Esophagus squamous epithelium (tissue), 5 donors: ENCODE measurements at places on chromosomes 6 and 20.

DNA sequence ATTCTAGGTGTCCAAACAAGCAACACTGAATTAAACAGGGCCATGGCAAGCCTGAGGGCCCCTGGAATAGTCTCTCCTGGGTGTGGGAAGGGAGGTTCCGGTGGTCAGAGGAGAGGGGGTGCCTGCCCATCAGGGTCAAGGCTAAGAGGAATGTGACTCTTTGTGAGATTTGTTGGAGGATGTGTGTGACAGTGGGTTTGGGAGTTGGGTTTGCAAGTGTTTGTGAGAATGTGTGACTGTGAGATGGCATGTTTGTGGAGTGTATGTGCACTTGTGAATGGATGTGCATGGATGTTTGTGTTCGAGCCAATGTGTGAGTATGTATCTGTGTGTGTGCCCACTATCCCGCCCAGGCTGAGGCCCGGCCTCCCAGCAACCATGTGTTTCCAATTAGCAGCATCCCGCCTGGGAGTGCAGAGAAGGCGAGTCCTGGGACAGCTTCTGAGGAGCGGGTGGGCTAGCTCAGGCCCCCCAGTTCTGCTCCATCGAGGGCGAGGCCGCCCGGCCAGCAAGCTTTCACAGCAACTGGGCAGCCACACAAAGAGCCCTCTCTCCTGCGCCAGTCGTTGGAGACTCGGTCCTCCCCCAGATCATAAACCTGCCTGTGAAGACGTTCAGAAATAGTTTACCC is 12.6 kb downstream of the FOXC1 start:
- DNase-seq, result no peak

GRCh38 chr6:17081273-17081672 is 20.6 kb upstream of the STMND1 start:
- no peak for DNase-seq

DNA sequence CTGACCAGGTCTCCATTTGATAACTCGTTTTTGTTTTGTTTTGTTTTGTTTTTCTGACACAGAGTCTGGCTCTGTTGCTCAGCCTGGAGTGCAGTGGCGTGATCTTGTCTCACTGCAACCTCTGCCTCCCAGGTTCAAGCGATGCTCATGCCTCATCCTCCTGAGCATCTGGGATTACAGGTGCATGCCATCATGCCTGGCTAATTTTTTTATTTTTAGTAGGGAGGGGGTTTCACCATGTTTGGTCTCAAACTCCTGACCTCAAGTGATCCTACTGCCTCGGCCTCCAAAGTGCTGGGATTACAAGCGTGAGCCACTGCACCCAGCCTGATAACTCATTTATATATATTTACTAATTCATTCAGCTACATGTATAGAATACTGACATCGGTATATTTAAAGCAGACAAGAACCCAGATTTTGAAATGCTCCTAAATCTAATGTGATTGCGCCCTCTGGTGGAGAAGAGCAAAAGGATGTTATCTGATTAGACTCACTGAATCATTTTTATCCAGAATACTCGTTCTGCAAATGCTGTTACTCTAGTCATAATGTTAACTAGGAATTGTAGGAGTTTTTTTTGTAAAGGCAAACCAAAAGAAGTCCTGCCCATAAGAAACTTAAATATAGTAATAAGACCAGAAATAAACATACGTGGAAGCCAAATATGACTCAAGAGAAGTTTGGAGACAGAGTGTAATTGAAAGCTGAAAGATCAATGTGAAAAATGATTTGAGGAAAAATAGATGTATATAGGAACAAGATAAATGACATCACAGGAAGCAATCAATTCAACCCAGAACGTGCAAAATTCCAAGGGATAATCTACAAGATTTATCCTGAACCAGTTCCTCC is 5.3 kb upstream of the COL12A1 start:
- no peak for DNase-seq

GRCh38 chr6:108699290-108700041 is 138.7 kb downstream of the FOXO3 start:
- no peak for DNase-seq

GRCh38 chr6:37535759-37536490 is 36.2 kb upstream of the CCDC167 start:
- DNase-seq, result no peak

DNA sequence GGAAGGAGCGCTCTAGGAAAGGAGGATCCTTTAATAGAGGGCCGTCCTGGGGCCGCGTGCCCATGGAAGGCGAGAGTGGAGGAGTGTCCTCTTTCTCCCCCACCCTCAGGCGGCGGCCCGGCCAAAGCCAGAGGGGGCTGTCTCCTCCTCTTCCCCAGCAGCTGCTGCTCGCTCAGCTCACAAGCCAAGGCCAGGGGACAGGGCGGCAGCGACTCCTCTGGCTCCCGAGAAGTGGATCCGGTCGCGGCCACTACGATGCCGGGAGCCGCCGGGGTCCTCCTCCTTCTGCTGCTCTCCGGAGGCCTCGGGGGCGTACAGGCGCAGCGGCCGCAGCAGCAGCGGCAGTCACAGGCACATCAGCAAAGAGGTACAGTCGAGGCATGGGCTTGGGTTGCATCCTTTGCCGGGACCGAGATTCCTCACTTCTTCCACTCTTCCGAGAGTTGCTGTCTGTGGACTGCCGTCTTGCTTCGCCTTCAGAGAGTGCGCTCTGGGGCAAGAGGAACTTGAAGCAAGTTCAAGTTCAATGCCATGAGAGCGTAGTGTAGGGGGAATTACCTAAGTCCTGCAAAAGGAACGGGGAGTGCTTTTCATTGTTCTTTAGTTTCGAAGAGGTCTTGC is at the start of gene LAMA2:
LAMA2 (plus strand) TSS at position 148 of the 621 bp plus-strand sequence; CDS start at position 256, 108 bp downstream.
- DNase-seq, result no peak

DNA sequence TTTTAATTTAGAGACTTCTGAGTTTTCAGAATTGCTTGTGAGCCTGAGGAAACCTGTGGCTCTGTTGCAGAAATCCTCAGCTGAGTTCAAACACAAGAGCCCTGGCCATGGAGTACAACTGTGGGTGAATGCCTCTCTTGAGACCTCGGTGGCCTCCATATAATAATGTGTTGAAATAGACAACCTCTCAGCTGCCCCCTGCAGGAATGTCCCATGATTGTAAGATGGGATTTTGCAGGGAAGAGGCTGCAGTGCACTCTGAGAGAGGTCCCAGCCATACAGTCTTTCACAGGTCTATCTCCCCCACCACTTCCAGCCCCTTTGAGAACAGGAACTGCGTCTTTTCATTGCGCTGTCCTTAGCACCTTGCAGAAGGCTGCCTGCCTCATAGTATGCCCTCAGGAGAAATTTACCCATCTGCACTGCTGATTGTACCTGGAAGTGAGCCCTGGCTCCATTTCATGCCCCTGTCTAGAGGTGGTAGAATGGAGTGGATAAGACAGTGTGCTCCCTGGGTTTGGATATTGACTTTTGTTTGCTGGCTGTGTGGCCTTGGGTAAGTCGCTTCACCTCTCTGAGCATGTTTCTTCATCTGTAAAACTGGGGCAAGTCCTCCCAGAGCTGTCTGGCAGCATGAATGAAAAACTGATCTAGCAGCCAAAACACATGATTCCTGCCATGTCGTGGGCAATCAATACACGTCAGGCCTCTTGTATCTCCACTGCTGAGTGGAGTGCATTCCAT is 16.8 kb upstream of the CDH22 start:
- DNase-seq, result no peak

DNA sequence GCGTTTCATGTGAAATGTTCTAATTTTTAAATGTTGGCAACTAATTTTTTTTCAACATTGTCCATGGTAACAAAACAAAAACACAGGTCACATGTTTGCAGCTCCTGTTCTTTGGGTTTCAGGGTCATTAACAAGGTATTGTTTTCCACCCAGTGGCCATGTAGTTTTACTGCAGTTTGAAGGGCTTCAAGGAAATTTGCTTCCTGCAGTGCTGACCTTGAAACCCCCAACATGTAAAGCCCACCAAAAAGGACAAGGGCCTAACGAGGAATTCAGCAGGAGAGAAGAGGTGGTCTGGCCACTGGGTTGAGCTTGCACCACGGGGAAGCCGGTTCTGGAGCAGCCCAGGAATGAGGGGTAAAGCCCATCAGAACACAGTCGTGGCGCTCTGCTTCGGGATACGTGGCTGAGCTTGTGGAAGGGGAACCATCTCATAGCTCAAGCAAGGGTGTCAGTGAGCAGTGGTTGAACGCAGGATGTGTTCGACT is 13.9 kb upstream of the KLHL31 start:
- no peak for DNase-seq

GRCh38 chr20:61580958-61581824 is 329.1 kb downstream of the CDH4 start:
- no peak for DNase-seq

GRCh38 chr6:16956361-16956760 is 145.5 kb upstream of the STMND1 start:
- DNase-seq, result no peak

GRCh38 chr6:33768644-33769120 is 20.2 kb downstream of the LEMD2 start:
- DNase-seq, result no peak

DNA sequence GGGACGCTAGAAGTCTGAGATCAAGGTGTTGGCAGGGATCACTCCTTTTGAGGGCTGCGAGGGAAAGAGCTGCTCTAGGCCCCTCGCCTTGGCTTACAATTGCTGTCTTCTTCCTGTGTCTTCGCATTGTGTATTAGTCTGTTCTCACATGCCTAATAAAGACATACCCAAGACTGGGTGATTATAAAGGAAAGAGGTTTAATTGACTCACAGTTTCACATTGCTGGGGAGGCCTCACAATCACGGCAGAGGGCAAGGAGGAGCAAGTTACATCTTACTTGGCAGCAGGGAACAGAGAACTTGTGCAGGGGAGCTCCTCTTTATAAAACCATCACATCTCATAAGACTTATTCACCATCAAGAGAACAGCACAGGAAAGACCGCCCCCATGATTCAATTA is 102.5 kb upstream of the ASF1A start:
- DNase-seq, result no peak

DNA sequence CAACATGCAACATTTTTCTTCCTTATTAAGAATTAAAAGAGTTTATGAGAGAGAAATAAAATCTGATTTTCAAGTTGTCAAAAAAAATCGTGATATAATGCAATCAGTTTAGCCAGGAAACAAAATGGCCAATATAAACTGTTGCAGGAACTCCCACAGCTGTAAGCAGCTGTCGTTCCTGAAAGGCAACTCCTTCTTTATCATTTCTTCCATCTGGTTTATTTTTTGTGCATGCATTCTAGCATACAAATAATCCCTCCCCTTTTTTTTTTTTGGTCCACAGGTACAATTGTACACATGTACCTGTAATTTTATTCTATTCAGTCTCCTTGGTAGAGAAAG is 19.7 kb downstream of the TRAF3IP2 start:
- DNase-seq, result no peak

DNA sequence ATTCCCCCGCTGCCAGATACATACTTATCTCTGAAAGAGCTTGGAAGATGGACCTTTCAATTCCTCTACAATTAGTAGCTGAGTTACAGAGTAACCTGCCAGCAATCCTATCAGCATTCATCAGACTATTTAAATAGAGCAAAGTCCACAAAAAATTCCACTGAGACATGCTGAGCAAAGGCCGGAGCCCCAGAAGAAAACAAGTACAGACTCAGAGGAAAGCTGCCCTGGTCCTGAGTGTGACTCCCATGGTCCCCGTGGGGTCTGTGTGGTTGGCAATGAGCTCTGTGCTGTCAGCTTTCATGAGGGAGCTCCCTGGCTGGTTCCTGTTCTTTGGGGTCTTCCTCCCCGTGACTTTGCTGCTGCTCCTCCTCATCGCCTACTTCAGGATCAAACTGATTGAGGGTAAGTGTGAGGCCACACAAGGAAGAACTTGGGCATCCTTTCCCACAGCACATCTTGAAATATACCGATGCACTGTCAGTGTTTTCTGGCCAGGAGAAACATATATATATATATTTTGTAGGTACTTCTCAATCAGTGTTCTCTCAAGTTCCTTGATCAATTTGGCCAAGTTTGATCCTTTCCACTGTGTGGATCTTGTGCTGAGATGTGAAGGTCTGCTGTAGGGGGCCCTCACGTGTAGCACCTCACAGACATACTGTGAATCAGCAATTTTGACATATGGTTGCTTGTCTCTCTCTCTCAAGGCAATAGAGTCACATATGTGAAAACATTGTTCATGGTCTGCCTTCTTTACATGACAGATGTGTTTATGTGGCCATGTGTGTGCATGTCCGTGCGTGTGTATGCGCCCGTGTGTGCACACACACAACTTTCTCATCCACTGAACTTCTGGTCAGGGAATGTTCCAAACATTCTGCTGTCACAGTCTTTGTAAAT is at the start of gene SMLR1:
SMLR1 (plus strand) TSS at position 160 of the 903 bp plus-strand sequence; CDS start at position 168, 8 bp downstream.
- DNase-seq, result no peak

GRCh38 chr6:10793695-10794094 is 44.6 kb downstream of the MAK start:
- DNase-seq, result no peak

DNA sequence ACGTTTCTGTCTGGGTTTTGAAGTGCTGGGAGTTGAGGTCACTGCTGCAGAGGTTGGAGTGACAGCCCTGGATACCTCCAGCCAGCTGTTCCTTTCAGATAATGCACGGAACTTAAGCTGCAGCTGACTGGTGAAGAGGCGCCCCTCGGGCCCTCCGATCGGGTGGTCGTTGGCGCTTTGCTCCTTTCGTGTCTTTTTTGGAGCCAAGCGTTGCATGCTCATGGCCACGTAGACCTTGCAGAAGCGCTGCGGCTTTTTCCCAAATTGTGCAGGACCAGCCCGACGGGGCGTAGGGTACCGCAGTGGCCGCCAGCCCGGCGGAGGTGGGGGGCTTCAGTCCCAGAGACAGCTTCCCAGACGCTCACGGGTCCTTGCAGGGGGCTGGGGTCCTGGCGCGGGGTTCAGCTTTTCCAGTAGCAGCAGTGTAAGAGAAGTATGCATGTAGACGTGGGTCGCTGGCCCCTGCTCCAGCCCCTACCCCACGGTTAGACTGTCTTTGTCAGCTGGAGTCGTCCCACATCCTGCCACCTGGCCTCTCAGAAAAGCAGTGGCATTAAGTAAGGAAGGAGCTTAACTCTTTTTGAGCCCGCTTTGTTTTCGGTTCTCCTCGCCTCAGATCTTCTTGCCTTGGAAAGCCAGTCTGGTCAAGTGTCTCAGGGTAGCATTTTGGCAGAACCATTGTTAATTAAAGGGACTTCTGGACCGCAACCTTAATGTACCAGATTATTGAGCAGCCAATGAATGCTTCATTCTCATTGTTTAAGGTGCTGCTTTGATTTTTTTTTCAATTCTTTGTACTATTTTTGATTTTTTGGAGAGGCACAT is 838 bp downstream of the TNFAIP3 start:
- no peak for DNase-seq

DNA sequence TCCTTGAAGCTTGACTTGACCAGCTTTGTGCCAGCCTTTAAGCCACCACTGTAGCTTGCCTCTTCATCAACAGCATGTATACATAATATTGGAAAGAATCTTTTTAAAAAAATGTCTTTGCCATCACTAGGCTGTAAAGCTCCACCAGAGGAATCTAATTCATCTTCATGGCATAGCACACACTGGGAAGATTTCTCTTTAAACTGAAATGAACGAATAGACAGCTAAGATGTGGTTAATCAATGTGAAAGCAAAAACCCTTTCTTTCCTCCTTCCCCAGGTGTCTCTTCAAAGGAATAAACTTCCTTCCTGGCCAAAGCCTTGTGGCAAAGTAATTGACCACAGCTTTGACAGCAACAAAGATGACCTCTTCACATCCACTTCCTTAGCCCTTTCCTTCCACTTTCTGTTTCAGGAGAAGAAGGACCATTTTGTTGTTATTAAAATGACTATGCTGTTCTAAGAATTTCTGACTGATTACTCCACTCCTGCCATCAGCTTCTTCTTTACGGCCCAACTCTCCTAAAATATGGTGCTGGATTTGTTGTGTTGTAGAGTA is 428.7 kb upstream of the SOX4 start:
- no peak for DNase-seq

- no peak for DNase-seq
These were observed 19.3 kb downstream of the UQCC2 start for GRCh38 chr6:33692078-33692759.
